ENCODE measurements at places on chromosomes 12 and 14. TPM values are rescaled to one million over a fixed set of nuclear protein-coding genes. Genes with fewer than 3 reads are reported as not detected.

GRCh38 chr12:73947326-73948026 is 590.2 kb upstream of the ATXN7L3B start:
- no peak for DNase-seq

Gene SLC4A8
- total RNA-seq: 12.2 TPM

GRCh38 chr14:92846162-92846897 is 52.2 kb downstream of the GOLGA5 start:
- DNase-seq: no peak

GRCh38 chr14:77892890-77893484 is 93.1 kb downstream of the ADCK1 start:
- no peak for DNase-seq

DNA sequence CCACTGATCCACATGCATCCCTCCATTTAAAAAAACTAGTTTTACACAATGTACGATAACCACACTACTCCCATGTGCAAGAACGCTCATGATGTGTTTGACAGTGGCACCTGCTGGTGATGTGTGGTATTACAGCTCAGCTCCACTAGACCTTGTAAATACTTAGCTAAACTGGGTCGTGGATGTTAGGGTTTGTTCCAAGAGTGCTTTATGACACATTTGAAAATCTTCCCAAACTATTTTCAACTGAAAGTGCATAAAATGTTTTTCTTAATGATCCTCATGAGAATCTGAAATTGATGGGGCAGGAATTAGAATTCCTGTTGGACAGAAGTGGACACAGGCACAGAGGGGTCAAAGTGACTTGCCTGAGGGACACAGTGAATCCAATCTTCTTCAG is 99.2 kb downstream of the SCARB1 start:
- no peak for DNase-seq

- no peak for DNase-seq
Observed at GRCh38 chr12:63912651-63913050, 68.2 kb downstream of the SRGAP1 start.

Gene SPRYD4
- 2.5 TPM for total RNA-seq

DNA sequence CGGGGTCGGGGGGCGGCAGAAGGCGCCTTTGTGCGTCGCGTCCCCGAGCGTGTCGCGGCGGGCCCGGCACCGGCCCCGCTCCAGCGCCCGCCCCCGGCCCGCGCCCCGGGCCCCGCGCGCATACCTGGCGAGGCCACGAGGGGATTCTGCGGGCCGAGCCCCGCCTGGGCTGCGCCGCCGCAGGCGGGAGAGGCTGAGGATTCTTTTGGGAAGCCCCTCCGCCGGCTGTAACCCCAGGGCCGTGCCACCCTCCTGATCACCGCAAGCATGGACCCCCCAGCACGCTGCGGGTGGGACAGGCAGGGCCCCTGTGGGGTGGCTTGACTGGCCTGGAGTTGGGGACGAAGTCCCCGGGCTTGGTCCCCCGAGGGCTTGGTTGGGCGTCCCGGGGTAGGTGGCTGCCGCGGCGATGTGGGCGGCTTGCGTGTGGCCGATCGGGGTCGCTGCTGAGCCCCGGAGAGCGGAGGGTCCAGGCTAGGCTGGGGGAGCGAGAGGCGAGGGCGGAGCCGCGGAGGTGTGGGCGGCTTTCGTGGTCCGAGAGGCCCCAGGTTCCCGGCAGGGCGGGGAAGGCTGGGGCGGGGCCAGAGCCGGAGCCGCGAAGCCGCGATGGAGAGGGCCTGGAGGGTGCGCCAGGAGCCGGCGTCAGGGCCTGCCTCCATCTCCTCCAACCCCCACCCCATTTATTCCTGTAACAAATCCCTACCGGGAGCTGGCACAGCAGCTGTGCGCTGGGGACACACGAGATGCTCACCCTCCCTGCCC is 28.4 kb upstream of the GPR132 start:
- DNase-seq: peak; percentile 91

DNA sequence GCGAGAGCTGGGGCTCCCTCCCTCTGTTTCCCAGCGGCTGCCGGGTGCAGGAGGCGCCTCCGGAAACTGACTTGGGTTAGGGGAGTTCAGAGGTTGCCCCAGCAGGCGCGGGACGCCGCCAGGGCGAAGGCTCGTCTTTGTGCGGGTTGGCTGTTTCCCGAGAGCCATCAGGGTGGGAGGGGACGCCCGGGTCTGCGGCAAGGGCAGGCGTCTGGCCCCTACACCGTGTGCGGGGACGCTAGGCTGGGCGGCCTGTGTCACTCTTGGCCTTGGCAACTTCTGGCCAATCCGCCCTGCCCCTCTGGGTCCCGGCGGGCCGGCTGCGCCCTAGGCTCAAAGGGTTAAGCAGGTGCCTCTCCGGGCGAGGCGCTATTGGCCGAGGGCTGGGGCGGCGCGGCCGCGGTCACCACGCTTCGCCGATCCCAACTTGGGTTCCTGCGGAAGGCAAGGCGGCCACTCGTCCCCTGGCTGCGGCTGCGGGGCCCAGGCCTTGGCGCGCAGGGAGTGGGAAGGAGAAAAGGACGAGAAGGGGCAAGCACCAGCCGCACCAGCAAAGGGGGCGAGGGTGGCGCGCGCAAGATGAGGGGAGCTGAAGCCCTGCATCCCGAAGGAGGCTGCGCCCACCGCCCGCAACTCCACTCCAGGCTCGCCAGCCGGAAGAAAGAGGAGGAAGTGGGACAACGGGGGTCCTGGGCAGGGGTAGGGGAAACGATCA is 5.6 kb upstream of the NPAS3 start:
- no peak for DNase-seq

- DNase-seq: no peak
Observed at GRCh38 chr12:51932218-51933076, 19.1 kb upstream of the ACVR1B start.

DNA sequence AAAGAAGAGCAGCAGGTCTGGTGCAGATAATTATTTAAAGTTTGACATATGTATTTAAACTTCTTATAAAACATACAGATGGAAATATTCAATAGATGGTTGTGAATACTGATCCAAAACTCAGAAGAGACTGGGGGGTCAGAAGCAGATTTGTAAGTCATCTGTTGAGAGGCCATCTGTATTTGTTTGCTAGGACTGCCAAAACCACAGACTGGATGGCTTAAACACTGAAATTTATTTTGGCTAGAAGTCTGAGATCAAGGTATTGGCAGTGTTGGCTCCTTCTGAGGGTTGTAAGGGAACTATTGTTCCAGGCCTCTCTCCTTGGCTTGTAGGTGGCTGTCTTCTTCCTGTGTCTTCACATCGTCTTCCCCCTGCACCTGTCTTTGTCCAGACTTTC is 153.9 kb downstream of the LRRK2 start:
- no peak for DNase-seq

DNA sequence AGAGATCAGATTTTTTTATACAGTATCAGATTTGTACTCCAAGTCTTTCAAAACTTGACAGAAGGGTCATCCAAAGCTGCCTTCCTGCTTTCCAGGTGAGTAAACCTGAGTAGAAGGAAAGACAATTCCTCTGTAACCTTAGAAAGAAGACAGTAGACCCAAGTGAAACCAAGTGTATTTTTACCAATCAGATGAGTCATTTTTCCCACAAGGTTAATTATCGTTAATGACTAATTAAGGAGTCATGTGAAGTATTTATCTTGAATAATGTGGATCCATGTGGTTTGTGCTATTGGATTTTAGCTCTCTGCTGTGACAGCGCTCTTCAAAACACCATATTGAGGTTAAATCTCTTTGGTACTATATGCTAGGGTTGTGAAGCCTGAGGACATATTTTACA is 74.0 kb upstream of the PELI2 start:
- DNase-seq: no peak

DNA sequence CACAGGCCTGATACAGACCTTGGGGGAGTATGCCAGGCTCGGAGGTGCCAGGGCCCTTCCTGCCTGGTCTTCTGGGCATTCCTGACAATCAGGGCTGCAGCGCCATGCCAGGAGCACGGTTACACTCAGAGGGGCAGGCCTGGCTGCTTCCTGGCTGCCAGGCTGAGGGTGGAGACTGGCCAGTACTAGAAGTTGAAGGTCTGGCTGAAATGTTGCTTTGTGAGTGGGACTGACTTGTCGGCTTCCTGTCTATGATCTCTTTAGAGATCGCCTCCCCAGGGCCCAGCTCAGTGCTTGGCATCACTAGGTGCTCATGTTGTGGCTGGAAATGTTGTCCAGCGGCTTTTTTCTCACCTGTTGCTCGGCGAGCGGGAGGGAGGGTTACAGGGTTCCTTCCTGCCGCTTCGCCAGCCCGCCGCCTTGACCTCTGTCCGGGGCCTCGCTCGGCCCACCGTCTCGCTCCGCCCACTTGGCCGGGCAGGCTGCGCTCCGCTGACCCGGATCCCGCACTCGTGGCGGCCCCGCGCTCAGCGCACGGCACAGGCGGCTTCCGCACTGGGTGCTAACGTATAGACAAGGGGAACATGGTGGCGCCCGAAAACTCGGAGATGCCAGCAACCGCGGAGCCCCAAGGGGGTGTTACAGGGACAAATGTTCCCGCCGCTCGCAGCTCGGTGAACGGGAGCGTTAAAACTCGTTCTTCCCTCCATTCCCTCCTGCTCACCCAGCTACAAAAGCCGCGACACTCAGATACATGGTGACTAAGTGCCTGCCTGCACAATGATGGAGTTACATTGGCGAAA is 32.6 kb downstream of the PAPLN start:
- peak; percentile 41 for DNase-seq

DNA sequence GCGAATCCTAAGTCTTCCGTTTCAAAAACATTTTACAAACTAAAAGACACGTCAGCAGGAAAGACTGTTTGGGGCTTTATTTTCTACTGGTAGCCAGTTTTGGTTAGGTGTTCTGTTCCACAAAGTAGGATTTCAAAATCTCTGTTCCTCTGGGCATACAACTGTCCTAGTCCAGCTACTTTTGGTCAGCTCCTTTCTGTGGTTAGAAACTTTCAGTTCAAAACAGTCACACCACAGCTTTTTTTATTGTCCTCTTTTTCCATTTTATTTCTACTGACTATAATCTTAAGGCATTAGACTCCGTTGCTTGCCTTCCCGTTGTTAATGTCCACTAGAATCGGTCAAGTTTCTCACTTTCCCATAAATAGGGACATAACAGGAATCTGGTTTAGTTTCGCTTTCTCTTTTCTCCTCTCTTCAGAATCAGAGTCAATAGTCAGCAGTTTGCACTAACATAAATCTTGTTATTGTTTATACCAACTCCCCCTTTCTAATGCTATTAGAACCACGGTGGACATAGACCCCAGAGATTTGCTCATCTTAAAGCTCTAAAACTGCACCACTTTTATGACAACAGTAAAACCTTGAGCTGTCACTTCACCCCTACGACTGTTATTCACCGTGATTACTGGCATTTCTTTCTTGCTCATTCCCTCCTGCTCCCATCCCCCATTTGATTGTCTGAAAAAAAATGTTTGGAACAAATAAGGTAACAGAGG is 41.5 kb upstream of the NPAS3 start:
- DNase-seq: peak; percentile 70

Gene ANO2
- 11.3 TPM for total RNA-seq

GRCh38 chr14:89384023-89384422 is 33.0 kb downstream of the FOXN3 start:
- no peak for DNase-seq

DNA sequence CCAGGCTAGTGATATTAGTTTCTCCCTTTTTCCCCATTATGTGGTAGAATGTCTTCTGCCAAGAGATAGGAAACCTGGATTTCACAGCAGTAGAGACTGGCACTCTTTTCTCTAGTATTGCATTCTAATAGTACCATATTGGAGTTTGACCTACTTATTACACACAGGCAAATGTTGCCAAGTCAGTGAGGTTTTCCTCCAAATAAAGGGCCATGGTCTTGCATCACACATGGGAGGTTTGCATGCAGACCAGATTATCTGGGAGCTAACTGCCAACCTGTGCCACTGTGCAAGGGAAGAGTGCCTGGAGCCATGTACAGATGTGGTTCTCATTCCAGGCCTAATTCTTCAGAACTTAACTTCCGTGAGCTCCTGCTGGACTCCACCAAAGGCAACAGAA is 113.3 kb downstream of the ANO6 start:
- no peak for DNase-seq

DNA sequence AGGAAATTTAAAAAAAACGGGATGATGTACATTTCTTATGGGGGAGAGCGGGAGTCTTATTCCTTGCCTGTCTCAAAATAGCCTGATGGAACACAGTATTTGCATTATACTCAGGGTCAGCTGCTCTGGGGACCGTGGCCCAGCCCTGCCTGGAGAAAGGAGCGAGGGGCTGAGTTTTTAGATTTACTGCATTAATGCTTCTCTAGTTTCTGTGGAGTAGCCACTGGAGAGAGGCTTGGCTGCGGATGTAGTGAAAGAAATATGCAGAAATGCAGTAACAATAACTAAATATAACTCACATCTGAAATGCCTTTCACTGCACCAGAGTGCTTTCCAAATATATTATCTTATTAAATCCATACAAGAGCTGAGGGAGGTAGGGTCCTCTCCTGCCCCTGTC is 87.6 kb upstream of the MAP1LC3B2 start:
- DNase-seq: no peak

GRCh38 chr14:62956413-62956812 is 88.8 kb downstream of the KCNH5 start:
- DNase-seq: no peak

Gene MAP3K9
- 5.4 TPM for total RNA-seq

GRCh38 chr12:75865315-75865714 is 166.3 kb downstream of the PHLDA1 start:
- no peak for DNase-seq

- no peak for DNase-seq
Observed at GRCh38 chr12:112602150-112602549, 183.4 kb downstream of the PTPN11 start.

- DNase-seq: no peak
Observed at GRCh38 chr12:124390442-124391097, 95.7 kb downstream of the RFLNA start.

Gene SPATA7
- total RNA-seq: 34.0 TPM

Gene C12orf76
- 23.3 TPM for total RNA-seq

DNA sequence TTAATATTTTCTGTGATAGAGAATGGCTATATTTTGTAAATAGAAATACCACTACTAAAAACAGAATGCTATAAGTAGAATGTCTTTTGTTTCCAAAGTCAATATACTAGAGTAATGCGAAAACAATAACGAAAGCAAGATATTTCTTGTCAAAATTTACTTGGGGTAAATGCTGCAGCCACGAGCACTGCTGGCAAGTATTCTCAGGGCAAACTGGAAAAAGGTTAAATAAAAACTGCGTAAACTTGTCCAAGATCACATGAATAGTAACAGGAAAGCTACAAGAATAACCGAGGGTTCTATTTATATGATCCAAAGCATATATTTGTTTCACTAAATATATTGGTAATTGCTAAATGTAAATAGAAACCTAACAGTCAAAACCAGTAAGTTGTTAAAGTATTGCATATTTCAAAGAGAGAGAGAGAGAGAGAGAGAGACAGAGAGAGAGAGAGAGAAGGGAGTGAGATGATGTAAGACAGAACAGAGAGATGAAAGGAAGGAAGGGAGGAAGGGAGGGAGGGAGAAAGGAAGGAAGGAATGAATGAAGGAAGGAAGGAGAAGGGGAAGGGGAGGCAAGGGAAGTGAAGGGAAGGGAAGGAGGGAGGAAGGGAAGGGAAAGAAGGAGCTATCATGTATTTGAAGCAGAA is 231.7 kb downstream of the KCNC2 start:
- DNase-seq: no peak

GRCh38 chr12:49622501-49623141 is 740 bp upstream of the PRPF40B start:
- DNase-seq: no peak

- DNase-seq: no peak
Observed at GRCh38 chr12:131833896-131834641, 5.9 kb downstream of the MMP17 start.

Data from lung (tissue), 17 donors.